ENCODE measurements at places on chromosomes 11 and 22.

DNA sequence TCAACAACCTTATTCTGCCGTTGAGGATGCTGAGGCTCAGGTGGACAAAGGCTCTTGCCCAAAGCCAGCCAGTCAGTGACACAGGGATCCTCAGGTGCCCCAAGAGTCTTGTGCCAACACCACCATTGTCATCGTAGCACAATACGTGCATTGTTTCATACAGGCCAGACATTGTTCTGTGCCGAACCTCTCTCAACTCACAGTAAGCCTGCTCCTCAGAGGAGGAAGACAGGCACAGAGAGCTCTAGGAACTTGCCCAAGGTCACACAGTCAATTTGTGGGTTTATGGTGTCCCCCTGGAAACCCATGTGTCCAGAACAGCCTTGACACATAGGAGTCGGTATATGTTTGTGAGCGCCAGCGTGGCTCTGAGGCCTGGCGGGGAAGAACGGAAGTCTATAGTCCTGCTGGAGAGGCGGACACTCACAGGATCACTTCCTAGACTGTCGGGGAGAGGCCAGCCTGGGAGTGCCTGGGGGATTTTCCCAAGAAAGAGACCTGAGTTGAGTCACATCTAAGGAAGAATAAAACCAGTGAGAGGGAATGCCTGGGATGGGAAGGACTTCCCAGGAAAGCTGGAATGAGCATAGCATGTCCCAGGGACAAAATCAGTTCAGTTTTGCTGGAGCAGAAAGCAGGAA lies 20.2 kb downstream of the LIF start:
- no peak for DNase-seq

DNA sequence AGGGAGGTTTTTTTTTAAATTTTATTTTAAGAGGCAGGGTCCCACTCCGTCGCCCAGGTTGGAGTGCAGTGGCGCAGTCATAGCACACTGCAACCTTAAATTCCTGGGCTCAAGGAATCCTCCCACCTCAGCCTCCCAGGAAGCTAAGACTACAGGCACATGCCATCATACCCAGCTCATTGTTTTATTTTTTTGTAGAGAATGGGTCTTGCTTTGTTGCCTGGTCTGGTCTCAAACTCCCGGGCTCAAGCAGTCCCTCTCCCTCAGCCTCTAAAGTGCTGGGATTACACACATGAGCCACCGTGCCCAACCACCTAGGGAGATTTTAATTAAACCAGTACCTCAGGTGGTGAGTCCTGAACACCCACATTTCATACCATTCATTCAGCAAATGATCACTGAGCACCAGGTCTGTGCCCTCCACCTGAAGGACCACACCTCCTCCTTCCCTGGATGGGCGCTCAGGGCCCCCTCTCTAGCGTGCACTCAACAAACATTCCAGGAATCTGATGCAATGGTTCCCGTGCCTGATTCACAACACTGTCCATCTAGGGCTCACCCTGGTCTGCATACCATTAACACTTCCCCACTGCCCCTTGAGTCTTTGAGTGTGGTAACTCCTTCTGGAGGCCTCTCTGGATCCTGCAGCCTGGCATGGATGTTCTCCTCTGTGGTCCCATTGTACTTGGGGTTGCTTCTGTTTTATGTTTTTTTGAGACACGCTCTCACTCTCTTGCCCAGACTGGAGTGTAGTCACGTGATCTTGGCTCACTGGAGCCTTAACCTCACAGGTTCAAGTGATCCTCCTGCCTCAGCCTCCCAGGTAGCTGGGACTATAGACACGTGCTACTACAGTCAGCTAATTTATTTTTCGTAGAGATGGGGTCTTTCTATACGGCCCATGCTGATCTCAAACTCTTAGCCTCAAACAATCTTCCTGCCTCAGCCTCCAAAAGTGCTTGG lies 9.6 kb upstream of the MYH9 start:
- no peak for DNase-seq

DNA sequence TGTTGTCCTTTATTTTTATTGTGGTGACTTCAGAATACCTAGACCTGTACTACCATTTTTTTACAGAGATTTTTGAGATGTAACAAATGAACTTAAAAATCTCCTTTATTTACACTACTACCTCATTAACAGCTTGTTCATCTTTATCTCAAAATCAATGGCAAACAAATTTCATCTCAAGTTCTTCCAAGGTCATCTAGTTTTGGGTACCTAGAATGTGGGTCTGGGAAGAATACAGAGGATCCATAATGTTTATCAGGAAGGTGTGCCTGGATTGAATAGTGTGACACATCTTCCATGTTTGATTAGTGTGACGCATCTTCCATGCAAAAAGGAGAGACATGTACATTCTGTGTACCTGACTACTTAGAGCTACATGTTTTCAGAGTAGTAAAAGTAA lies 63.3 kb upstream of the CCDC179 start:
- DNase-seq, result no peak

DNA sequence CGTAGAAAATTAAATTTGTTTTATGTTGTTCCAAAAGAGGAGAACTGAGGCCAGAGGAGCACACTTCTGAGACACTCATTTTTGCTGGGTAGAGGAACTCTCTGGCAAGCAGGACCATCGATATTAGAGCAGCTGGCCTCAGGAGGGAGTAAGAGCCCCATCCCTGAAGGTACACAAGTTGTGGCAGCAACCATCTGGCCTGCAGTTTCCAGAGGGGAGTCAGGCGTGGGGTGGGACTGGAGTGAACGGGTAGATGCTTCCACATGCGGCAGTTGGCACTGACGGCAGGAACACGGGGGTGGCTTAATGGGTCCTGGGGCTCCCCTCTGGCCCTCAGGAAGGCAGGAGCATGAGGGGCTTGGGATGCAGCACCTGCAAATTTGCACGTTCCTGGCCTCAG lies 13.2 kb upstream of the SSTR3 start:
- DNase-seq, result no peak

Data from T-helper 17 cell (primary cell).